Activated T-cell treated with anti-CD3 and anti-CD28 coated beads, Interleukin-2, amount 50 U/mL, for 4 hours (primary cell): ENCODE measurements at places on chromosomes 1 and 21. TPM values are rescaled to one million over a fixed set of nuclear protein-coding genes. Genes with fewer than 3 reads are reported as not detected.

HTR6 gene
- total RNA-seq = 0.11 TPM

PIGR gene
- 3.0 TPM for total RNA-seq

SLC6A17 gene
- 0.05 TPM for total RNA-seq

GRCh38 chr1:2044510-2045319 is 5.5 kb upstream of the PRKCZ start:
- peak; percentile 81 for DNase-seq

DNA sequence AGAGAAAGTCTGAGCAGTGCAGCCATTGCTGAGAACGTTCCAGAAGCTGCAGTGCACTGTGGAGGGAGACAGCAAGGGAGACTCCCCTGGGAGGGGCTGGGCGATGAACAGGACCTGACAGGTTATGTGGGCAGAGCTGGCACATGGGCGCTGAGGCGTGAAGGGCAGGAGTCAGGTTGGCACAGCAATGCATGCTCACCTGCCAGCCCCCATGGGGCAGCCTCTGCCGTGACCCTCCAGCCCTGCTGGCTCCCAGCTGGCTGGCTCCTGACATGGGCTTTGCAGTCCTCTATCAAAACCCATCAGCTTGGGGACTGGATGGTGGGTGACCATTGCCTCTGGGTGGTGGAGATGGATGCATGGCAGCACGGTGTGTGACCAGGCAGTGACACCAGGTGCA is 300.3 kb downstream of the CAMTA1 start:
- no peak for DNase-seq

- no peak for DNase-seq
These were observed 34.1 kb upstream of the NRIP1 start for GRCh38 chr21:15098908-15099307.

PTPRU gene
- 0.19 TPM for total RNA-seq

ARMH1 gene
- 29.4 TPM for total RNA-seq

C1orf105 gene
- total RNA-seq = not detected

- DNase-seq = no peak
These were observed 525.5 kb downstream of the MATN1 start for GRCh38 chr1:30197639-30198450.

DNA sequence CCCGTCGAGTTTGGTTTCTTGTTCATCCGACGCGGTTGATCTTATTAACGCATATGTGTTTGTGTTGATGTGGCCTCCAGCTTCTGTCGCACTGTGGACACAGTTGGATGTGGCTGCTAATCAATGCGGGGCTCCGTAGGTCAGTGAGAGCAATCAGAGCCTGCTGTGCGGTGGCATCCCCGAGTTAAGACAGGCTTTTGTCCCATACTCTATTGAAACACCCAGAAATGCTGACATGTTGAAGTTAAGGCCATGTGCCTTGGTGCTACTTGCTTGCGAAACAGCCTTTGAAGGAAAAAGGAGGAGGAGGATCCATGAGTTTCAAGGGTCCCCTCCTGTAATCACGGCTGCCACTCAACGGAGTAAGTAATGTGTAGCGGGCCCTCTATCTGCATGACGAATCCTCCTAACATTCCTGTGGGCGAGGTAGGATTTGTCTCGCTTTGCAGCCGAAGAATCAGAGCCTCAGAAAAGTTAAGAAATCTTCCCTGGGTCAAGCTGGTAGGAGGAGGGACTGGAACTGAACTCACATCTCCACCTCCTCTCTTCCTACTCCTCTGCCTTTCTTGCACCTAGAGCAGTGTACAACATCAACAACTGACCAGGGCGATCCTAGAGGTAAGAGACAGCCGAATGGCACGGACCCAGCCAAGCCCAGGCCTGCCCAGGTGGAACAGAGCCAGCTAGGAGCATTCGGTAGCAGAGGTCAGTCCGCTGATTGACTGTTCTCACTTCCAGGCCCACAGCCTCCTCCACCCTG is 19.5 kb downstream of the PDE9A start:
- DNase-seq = no peak

- no peak for DNase-seq
These were observed 92.0 kb upstream of the RALGPS2 start for GRCh38 chr1:178633056-178633455.

- DNase-seq = no peak
These were observed 36.7 kb upstream of the RAP1A start for GRCh38 chr1:111582644-111583618.

DNA sequence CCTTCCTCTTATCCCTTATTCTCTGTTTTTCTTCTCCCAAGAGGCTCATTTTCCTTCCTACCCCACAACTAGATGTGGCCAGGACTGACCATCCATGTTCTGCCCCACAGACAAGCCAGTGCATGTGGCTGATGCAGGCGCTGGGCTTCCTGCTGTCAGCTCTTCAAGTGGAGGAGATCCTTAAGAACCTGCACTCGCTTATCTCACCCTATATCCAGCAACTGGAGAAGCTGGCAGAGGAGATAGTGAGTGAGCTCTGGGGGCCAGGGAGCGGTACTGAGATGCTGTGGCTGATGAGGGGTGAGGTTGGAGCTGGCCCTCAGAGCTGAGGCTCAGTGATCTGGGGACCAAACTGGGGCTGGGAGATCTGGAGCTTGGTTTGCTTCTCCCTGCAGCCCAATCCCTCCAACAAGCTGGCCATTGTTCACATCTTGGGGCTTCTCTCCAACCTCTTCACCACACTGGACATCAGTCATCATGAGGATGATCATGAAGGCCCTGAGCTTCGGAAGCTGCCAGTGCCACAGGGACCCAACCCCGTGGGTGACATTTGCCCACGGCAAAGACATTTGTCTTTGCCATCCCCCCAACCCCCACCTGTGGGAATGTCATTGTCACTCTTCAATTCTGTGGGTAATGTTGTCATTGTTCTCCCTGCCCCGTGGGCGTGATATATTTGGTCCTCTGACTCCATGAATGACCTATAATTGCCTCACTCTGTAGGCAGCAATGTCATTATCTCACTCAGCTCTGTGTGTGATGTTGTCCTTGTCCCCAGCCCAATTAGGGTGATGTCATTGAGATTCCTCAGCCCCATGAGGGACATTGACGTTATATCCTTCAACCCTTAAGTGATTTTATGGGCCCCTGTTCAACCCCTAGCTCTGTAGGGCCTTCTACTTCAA is 11.2 kb upstream of the DPH2 start:
- DNase-seq = no peak

DNA sequence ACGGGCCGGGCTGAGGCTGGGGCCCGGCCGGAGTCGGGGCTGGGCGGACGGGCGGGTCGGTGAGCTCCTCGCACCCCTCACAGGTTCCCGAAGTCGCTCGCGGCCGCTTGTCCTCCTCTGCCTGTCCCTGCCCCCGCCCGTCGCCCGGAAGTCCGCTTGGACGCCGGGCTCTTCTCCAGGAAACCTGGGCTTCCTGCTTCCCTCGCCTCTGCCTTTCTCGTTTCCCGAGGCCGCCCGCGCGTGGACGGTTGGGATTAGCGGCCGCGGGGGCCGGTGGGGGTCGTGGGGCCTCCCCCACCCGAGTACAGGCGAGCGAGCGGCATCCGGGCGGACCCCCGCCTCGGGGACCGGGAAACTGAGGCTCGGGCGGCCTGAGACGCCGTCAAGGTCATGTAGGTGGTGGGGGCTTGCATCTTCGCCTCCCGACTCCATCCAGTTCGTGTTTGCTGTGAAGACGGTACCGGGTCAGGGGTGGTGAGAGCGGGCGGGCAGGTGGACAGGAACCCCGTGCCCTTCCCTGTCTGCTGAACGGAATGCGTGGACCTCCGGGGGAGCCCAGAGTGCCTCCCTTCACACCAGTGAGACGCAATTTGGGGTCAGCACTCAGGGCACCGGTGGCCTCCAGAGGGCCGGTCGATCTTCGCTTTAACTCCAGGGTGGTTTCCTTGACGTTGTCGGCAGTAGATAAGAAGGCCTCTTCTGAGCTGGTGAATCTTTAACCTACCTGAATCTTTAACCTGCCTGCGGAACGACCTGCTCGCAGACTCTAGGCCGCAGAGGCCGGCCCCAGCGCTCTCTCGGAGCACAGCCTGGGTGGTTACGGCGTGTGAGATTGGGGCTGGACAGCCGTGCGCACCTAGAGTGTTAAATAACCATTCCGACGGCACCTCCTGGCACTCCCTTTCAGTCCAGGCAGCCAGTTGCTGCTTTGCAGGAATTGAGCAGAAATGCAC is 686 bp downstream of the ARF1 start:
- no peak for DNase-seq

DNA sequence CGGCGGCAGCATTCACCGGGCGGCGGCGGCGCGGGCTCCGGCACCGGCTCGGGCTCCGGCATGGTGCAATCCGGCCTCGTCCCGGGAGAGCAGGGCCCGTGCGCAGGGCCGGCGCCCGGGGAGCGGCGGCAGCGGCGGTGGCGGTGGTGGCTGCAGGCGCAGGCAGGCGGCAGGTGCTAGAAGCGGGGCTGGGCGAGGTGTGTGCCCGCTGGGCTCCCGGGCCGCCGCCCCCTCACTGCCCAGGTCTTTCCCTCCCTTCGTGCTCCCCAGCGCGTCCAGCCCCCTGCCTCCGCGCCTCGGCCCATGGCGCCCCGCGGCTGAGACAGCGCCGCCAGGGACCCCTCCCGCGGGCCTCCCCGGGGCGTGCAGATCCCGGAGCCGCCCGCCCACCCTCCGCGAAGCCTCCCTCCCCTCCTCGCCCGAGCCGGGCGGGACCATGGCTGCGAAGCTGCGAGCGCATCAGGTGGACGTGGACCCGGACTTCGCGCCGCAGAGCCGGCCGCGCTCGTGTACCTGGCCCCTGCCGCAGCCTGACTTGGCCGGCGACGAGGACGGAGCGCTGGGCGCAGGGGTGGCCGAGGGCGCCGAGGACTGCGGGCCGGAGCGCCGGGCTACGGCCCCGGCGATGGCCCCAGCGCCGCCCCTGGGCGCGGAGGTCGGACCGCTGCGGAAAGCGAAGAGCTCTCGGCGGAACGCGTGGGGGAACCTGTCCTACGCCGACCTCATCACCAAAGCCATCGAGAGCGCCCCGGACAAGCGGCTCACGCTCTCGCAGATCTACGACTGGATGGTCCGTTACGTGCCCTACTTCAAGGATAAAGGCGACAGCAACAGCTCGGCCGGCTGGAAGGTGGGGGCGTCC is 492 bp downstream of the FOXO6 start:
- DNase-seq = no peak

GRCh38 chr21:36695671-36696389 is 3.1 kb upstream of the SIM2 start:
- no peak for DNase-seq

DNA sequence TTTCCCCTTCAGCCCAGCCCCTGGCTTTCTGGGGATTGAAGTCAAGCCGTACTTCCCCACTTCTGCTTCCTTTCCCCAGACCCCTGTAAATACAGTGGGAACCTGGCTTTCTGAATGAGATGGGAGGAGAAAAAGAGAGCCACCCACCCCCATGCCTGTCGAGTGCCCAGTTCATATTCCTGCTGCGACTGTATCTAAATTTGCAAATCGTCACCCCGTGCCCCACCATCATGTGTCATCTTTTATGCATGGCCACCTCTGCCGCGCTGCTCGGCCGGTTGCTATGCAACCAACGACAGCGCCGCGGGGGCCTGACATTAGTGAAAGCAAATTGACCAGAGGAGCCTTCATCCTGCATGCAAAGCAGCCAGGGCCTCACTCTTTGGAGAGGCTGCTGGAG is 143.0 kb downstream of the ELAVL4 start:
- DNase-seq = no peak

GRCh38 chr1:31410871-31411270 is 2.1 kb upstream of the SERINC2 start:
- DNase-seq = no peak

- DNase-seq = no peak
These were observed 19.4 kb downstream of the LRRC41 start for GRCh38 chr1:46284058-46284457.

ERICH3 gene
- not detected for total RNA-seq

TMEM51 gene
- total RNA-seq = 0.27 TPM

C1orf56 gene
- total RNA-seq = 1.3 TPM

SOX13 gene
- 0.33 TPM for total RNA-seq

DNA sequence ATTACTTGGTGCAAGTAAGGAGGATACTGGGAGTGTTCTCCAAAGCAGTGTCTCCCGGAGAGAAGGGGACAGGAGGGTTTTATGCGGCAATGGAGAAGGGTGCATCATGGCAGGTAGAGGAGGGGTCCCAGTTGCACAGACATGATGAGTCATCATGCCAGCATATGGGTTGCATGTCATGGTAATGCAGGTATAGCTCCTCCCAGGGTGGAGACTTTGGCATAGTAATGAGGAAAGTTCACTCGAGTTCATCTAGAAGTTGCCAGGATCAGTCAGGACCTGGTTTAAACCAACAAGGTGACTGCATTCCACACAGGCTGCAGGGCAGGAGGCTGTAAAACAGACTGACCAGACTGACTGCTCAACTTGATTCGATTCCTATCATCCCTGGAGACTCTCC is 355.7 kb upstream of the DUSP10 start:
- no peak for DNase-seq

- DNase-seq = no peak
These were observed 6.5 kb downstream of the PPIE start for GRCh38 chr1:39745016-39745670.

DNA sequence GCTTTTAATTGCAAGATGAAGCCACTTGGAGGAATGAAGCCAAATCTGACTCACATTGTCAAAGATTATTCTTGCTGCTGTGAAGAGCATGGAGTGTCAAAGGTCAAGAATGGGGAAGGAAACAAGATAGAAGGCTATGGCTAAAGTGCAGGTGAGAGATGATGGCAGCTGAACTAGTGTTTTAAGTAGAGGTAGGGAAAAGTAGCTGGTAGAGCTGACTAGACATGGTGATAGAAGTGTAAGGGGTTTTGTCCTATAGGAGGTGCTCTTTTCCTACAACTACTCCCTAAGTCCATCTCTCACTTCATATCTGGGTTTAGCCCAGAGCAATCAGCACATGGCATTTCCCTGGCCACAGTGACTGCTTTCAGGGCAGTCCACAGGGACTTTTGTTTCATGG is 11.8 kb downstream of the UBE2T start:
- DNase-seq = no peak
